ENCODE measurements at places on chromosomes 5 and 9. TPM values are rescaled to one million over a fixed set of nuclear protein-coding genes. Genes with fewer than 3 reads are reported as not detected.

DNA sequence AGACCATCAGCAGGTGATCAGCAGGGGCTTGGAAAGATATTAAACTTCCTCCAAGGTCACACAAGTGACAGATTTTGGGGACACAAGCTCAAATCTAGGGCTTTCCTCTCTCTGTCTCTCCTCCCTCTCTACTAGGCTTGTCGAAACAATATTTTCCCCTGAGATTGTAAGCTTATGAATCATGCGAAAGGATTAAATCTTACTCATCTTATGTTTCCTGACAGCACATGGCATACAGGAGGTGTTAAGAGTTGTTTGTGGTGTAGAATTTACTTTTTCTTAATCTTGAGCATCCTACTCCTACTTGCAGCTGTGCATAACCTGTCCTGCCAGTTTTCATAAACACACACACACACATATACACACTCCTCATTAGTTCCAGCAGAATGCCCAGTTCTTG is 186.3 kb downstream of the MARCHF11 start:
- DNase-seq, result no peak

DNA sequence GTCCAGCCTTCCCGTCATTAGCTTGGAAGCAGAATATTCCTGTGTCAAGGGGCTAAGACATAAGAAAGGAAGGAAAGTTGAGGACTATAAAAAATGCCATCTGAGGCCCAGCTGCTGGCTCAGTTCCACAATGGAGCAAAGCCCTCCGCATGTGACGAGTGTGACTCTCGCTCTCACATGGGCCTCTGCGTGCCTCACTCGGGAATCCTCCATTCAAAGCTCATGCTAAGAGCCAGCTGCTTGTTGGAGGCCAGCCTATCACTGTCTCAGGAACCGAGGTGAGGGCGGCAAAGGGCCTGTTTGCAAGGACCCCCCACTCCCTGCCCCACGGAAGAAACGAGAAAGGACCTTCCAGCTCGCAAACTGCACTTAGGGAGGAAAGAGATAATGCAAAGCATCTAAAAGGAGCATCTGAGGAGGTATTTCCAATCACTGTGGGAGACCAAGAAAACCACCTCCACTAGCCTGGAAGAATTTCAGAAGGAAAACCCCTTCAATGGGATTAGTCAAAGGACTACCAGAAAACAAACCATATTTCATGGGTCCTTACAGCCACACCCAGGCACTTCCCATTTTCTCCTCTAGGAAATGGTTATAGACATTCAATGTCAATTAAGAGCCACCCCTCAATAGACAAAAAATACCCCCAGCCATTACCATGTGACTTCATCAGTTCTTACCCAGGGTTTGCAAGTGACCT is 95.3 kb downstream of the PRRT1B start:
- DNase-seq, result no peak

DNA sequence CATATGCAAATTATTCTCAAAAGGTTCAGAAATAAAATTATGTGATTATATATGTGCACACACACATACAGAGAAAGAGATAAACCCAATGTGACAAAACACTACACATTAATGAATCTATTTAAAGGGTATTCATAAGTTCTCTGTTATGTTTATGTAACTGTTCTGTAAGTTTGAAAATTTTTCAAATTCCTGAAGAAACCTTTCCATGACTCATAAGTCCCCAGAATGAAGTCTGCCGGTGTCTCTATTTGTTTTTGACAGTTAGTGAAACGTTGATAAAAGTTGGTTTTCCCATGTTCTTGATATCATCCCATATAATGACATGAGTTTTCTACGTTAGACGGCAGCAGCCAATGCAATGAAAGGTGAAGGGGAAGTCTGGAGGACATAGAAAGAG is 199.5 kb upstream of the PUM3 start:
- DNase-seq, result no peak

- DNase-seq, result no peak
Measured at GRCh38 chr5:126534553-126534952, 60.5 kb downstream of the ALDH7A1 start.

- DNase-seq, result no peak
Measured at GRCh38 chr5:149859746-149860145, 84.8 kb downstream of the PDE6A start.

DNA sequence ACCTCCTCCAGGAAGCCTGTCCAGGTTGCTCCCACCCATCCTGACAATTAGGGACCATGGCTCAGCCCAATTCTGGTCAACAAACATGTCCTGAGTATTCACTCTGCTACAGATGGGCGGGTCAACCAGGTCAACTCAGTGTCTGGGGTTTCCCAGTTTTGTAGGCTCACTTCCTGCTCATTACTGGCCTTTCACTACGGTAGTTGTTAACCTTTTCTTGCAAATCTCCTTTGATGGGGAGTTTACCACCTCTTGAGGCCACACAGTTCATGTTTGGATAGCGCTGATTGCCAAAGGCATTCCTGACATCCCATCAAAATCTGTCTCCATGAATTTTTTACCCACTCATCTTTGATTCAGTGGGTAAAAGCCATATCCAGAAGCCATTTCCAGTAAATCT is 13.8 kb downstream of the TMEM8B start:
- DNase-seq, result no peak

- no peak for DNase-seq
Measured at GRCh38 chr5:151800532-151800931, 28.8 kb downstream of the G3BP1 start.

DNA sequence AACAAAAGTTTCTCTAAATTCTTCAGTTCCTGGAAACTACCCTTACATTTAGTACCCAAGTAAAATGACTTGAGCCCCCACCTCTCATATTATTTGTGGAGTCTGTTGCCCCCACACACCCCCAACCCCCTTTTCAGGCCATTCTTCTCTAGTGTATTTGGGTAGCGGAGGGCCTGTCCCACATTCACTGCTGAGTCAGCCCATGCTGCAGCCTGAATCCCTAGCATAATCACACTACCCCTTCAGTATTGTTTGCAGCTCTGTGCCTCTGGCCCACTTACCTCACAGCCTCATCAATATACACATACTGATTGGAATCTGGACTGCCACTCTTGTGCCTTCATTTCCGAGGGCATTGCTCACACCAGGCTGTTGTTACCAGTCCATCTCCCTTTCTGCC is 26.8 kb downstream of the RGS7BP start:
- DNase-seq, result no peak

GRCh38 chr5:120146787-120147186 is 317.3 kb upstream of the PRR16 start:
- no peak for DNase-seq

- no peak for DNase-seq
Measured at GRCh38 chr5:73994963-73995362, 369.0 kb downstream of the ARHGEF28 start.

- no peak for DNase-seq
Measured at GRCh38 chr5:3592298-3592697, 3.3 kb upstream of the IRX1 start.

- peak; percentile 13 for DNase-seq
Measured at GRCh38 chr5:151158287-151158661, 695 bp upstream of the ANXA6 start.

DNA sequence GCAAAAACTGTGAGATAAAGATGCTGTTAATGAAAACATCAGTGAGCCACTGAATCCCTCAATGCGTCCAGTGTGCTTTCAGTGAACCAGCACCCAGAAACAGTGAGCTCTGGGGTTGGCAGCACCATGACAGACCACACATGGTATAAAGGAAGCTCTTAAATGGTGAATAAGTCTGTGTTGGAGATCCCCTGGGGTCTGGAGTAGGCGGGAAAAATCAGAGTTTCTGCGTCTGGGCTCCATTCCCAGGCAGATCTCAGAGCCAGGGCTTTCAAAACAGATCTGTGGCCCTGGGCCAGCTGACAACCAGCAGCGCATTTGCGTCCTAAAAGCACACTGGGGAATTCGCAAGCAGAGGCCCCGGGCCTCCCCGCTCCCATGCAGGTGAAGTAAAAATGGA is 233.5 kb downstream of the FRMD3 start:
- no peak for DNase-seq

- peak; percentile 38 for DNase-seq
Measured at GRCh38 chr9:72353455-72354116, 11.4 kb downstream of the ZFAND5 start.

- DNase-seq, result no peak
Measured at GRCh38 chr5:83848941-83849340, 128.3 kb upstream of the HAPLN1 start.

GRCh38 chr5:158990979-158991775 is 108.5 kb downstream of the EBF1 start:
- no peak for DNase-seq

DNA sequence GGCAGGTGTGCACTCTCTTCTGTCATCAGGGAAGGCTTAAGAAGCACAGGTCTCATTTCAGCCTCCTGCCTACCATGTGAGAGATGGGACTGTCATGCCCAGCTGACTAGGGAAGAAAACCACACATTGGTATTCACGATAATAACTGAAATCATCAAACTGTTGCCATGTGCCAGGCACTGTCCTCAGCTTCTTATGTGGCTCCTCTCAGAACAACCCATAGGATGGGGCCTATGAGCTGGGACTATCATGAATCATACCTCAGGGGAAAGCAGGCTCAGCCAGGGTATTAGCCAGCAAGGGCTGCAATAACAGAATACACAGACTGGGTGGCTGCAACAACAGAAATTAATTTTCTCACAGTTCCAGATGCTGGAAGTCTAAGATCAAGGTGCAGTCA is 3.3 kb downstream of the AFAP1L1 start:
- DNase-seq, result no peak

GRCh38 chr9:22693156-22693555 is 246.5 kb downstream of the DMRTA1 start:
- DNase-seq, result no peak

GRCh38 chr5:62707131-62707530 is 128.5 kb downstream of the LRRC70 start:
- DNase-seq, result no peak

- DNase-seq, result no peak
Measured at GRCh38 chr5:112735702-112736101, 2.0 kb upstream of the APC start.

DNA sequence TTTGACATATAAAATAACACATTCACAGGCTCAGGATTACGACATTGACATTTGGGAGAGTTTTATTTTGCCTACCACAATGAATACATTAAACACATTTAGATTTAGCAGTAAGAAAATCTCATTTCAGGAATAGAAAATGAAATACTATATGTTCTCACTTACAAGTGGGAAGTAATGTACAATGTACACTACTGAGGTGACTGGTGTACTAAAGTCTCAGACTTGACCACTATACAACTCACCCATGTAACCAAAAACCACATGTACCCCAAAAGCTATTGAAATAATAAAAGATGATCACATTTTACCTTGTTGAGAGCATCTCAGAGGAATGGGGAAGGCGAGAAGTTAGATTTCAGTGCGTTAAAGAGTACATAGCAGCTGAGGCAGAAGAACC is 1202.4 kb upstream of the SEMA6A start:
- DNase-seq, result no peak

DNA sequence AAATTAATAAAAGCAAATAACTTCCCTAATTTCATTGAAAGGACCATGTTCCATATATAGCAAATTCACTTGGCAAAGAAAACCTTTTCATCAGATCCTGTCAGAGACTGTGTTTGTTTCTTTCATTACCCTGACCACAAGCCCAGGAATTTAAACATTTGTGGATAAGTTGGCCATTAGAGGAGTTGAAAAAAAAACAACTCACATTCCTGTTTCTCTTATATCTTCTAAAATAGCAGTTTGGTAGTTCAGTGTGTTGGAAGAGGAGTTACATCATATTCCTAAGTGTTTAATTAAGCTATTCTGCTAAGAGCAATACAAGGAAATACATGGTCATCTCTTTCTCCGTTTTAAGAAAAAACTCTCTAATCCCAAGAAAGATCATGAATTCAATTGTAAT is 505.6 kb downstream of the TLE1 start:
- no peak for DNase-seq

DNA sequence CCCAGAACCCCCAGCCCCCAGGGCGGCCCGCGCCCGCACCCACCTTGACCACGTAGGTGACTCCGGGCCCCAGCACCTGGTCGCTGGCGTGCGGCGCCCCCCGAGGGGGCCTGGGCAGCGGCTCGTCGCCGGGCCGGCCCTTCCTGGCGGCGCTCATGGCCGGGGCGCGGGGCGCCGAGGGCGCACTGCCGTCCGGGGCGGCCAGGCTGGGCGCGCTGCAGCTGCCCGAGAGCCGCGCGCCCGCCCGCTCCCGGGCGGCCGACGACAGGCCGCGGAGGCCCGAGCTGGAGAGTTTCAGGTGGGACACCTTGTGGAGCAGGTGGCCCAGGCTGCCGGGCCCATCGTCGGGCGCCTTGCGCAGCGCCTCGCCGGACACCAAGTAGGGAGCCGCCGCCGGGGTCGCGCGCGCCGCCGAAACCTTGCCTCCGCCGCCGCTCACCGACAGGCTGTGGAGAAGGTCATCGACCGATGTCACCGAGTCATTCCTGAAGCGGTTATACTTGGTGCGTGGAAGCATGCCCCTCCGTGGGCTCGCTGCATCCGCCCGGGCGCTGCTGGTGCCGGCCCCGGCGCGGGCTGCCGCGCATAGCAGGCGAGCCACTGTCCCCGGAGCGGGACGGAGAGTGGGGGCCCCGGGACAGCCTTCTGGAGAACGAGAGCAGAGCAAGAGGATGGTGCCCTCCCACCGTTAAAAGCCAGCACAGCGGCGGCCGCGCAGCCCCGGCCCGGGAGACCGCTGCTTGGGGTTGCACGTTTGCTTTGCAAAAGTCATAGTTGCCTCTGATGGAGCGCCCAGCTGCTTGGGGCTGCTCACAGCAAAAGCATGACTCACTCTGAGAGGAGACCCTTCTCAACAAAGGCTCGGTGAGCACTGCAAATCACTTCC is at the start of gene SHC3:
TSS of gene SHC3 (minus strand) at position 875 of the 886 bp plus-strand sequence. CDS start at position 517, 358 bp downstream.
- no peak for DNase-seq

GRCh38 chr5:164319161-164319560 is 813.7 kb downstream of the MAT2B start:
- DNase-seq, result no peak

Gene CNTLN
- 1.5 TPM for polyA plus RNA-seq

Gene EXOSC3
- 17.5 TPM for polyA plus RNA-seq

Gene DMRT3
- polyA plus RNA-seq, result not detected

Gene STK32A
- polyA plus RNA-seq, result not detected

Gene CCL21
- not detected for polyA plus RNA-seq

Gene LVRN
- 0.20 TPM for polyA plus RNA-seq

Gene FOXD4L5
- polyA plus RNA-seq, result 0.10 TPM

Gene EIF4E1B
- polyA plus RNA-seq, result not detected

Gene SPAG8
- 0.22 TPM for polyA plus RNA-seq

Gene GABRA1
- polyA plus RNA-seq, result not detected

Gene SEMA5A
- polyA plus RNA-seq, result 0.01 TPM

Gene ANKRD33B
- not detected for polyA plus RNA-seq

Gene DIRAS2
- polyA plus RNA-seq, result not detected

Gene PTCD2
- polyA plus RNA-seq, result 5.3 TPM

Gene MOB3B
- 0.03 TPM for polyA plus RNA-seq

Measured in HepG2 (cell line).